ENCODE measurements at places on chromosomes 4 and X.

GRCh38 chr4:70589785-70590184, 2.3 kb upstream of the AMBN start:
- no peak for DNase-seq

DNA sequence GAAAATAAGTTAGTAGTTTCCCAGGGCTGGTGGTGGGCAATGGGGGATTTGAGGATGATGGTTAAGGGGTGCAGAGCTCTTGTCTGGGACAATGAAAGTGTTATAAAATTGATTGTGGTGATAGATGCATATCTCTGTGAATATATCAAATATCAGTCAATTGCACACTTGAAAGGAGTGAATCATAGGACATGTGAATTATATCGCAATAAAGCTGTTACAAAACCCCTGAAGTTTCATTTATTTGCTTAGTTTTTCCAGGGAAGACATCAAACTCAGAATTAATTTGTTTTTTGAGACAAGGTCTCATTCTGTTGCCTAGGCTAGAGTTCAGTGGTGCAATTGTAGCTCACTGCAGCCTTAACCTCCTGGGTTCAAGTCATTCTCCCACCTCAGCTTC, 17.9 kb upstream of the YIPF6 start:
- no peak for DNase-seq

GRCh38 chr4:91621446-91621845, 682.3 kb upstream of the GRID2 start:
- DNase-seq, result no peak

GRCh38 chr4:113614414-113614813, 147.1 kb downstream of the CAMK2D start:
- DNase-seq, result no peak

DNA sequence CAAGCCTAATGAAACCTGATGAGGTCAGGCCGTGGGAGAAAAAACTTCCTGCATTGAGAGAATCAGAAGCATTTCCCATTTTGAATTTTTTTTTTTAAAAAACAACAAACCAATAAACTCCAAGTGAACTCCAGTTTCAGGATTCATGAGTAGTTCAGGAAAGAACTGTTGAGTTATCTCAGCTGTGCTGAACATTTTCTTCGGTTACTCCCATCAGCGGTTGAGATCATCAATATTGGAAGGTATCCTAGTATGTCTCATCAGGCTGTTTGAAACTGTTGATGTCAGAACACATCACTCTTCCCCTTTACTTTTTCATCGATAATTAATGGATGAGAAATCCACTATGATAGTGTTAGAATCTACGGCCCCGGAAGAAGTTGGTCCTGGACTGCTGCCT, 82.4 kb upstream of the ADGRG2 start:
- DNase-seq, result no peak

GRCh38 chrX:24231641-24232179, 82.2 kb downstream of the SUPT20HL2 start:
- no peak for DNase-seq

DNA sequence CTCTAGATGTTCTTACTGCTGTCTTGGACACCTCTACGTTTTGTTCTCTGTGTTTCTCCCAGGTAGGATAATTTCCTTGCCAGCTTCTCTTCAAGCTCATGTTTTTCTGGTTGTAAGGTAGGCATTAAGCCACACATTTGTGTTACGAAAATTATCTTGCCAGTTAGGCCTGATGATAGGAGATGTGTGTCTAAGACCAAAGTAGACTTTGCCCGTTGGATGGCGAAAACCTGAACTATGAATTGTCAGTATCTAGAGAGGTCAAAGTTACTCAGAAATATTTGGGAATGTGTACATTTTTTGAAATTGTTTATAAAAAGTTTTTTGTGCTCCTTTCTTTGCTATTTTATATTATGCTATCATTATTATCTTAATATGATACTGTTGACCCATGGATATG, 72.8 kb downstream of the FHIP1A start:
- no peak for DNase-seq

DNA sequence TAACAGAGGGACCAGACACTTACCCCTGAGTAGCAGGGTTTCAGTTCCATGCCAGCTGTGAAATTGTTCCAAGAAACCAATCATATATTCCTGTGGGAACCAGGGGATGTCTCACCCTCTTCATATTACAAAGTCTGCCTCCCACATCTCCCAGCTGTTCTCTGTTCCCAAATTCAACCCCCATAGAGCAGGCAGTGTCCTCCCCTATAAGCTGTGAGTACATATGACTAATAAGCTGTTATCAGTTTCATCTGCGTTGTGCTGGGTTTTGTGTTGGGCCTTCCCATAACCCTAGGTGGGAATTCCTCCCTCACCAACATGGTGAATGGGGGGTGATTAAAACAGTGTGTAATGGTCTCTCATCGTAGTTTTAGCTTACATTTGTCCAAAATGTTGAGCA, 41.0 kb downstream of the CEP44 start:
- no peak for DNase-seq

GRCh38 chr4:101258883-101259282, 88.4 kb downstream of the PPP3CA start:
- DNase-seq, result no peak

DNA sequence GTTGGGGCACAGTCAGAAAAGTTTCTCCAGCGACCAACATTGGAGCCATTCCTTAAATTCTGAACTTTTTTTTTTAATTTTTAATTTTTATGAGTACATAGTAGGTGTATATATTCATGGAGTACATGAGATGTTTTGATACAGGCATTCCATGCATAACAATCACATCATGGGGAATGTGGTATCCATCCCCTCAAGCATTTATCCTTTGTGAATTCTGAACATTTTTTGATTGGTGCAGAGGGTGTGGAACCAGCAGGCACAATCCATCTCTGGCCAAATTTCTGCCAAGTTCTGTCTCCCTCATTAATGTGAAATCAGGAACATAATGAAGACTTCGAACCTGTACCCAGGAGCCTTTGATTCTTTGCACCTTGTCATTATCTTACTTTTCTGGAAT, 267.0 kb downstream of the FRMPD4 start:
- DNase-seq, result no peak

DNA sequence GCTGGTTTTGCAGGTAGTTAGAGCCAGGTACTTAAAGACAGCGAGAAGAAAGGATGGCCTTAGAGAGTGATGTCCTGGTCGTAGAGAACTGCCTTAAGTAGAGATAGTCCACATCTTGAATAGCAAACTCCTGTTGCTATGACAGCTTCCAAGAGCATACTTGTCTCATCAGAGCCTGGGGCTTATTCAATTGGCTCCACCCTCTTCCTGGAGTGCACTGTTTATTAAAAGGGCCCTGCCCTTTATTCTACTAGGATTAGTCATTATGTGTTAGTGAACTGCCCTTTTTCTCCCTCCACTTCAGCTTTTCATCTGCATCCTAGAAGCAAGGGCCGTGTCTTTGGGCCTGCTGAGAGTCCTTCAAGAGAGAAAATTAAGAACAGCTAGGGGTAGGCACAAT, 94.5 kb upstream of the EOLA2 start:
- no peak for DNase-seq

- no peak for DNase-seq
Observed at GRCh38 chr4:26337612-26338011, 16.8 kb downstream of the RBPJ start.

DNA sequence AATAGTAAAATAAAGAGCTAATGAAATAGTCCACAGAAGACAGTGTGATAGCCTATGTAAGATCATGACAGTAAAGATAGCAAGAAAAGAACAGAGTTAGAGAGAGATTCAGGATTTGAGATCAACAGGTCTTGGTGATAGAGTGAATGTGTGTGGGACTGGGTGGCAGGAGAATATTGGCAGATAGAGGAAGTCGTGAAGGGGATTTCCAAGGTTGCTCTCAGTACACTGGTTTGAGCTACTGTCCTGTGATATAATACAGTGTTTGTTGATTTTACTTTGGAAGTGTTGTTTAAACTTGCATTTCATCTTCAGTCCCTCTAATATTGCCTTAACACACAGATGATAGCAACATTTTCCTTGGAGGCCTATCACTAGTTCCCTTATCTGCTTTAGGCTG, 44.1 kb downstream of the DTHD1 start:
- no peak for DNase-seq

GRCh38 chr4:102328045-102328444, 17.2 kb downstream of the SLC39A8 start:
- no peak for DNase-seq

- no peak for DNase-seq
Observed at GRCh38 chrX:1476682-1477081, 24.0 kb upstream of the ASMTL start.

- DNase-seq, result no peak
Observed at GRCh38 chrX:39508300-39508692, 589.5 kb downstream of the BCOR start.

GRCh38 chr4:103415801-103416200, 217.7 kb upstream of the CENPE start:
- no peak for DNase-seq

DNA sequence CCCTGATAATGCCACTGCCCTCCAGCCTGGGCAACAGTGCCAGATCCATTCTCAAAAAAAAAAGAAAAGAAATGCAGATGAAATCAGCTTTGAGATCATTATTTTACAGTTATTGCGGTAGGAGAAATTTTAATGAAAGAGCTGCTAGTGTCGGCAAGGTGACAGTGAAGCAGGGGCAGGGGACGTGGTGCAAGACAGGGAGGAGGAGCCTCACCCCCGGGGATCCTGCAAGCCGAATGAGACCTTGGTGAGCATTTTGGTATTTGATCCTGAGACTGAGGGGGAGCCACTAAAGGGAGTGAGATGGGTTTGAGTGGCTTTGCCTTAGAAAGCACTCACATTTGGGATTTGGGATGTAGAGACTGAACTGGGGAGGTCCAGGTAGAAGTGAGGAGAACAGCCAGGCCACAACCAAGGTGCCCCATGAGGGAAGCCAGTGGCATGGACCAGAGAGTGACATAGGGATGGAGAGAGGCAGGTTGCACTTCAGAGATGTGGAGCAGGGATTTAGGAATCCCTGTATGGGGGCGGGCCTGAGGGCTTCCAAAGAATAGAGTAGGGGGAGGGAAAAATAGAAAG, 23.6 kb downstream of the RBM10 start:
- DNase-seq, result no peak

- DNase-seq, result no peak
Observed at GRCh38 chr4:15238720-15239119, 189.1 kb upstream of the C1QTNF7 start.

- DNase-seq, result no peak
Observed at GRCh38 chrX:30065226-30065625, 150.1 kb upstream of the MAGEB2 start.

DNA sequence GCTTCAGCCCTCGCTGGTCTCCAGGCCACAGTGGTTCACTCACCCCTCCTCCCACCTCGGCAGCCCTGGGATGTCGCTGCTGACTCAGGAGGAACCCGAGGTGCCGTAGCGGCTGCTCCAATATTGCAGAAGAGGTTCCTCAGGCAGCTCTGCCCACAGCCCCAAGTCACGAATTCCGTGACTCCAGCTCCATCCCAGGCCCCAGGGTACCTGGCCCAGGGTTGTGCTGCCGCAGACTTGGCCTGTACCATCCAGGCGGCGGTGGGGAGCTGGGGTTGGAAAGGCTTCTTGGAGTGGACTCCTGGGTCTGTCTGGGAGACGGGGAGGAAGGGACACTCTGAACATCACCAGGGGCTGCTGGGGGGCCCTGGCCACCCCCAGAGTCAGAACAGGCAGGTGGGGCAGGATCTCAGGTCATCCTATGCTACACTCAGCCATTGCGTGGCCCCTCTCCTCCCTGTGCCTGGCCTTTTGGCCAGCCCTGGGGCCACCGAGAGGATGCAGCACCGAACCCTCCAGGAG, 728 bp upstream of the HGFAC start:
- DNase-seq, result no peak
